ENCODE measurements at places on chromosomes 1 and 21.

- DNase-seq, result peak; percentile 37
These were observed 100.7 kb upstream of the SLC25A33 start for GRCh38 chr1:9438431-9439073.

- peak; percentile 29 for DNase-seq
These were observed 3.8 kb downstream of the RNF186 start for GRCh38 chr1:19811206-19811851.

GRCh38 chr21:38639571-38640354, 141.5 kb upstream of the ERG start:
- no peak for DNase-seq

- DNase-seq, result no peak
These were observed 121.5 kb downstream of the CHRM3 start for GRCh38 chr1:239507826-239508225.

DNA sequence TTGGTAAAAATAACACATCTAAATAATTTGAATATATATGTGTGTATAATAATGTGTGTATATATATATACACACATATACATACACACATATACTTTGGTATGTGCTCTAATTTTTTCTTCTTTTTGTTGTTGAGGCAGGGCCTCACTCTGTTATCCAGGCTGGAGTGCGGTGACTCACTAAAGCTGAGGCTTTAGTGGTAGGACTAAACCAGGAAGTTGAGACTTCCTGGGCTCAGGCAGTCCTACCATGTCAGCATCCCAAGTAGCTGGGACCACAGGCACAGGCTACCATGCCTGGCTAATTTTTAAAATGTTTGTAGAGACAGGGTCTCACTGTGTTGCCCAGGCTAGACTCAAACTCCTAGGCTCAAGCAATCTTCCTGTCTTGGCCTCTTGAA, 46.7 kb upstream of the CXADR start:
- no peak for DNase-seq

- DNase-seq, result no peak
These were observed 6.3 kb downstream of the CDKN2C start for GRCh38 chr1:50976111-50976889.

DNA sequence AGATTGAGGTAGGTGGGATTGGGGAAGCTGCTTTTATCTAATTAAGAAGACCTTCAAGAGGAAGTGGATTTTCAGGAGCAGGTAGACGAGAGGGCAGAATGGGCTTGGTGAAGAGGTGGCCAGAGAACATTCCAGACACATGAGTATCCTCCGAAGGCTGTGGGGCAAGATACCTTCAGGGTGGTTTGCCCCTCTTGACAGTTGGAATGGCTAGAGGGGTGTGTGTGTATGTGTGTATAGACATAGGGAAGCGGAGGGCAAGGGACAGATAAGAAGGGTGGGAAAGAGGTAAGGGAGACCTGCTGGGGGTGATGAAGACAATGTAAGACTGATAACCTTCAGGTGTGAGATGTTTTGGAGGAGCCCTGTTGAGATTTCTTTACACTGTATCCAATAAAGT, 46.8 kb upstream of the TSPAN2 start:
- no peak for DNase-seq

DNA sequence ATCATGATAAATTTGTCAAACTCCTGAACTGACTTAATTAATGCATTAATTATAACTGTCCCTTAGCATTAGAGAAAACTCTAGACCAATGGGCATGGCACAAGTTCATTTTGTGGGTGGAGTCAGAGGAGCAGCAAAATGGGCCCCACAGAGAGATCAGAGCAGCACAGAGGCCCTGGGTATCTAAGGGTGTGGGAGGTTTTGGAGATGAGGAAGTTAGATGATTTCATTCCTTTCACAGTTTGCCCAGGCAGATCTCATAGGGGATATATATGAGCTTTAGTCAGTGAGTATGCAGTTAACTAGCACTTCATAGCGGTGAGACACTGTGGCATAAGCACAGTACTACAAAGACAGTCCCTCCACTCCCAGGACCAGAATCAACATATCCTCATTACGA, 117.3 kb downstream of the MAB21L3 start:
- no peak for DNase-seq

GRCh38 chr1:156616463-156616862, 2.8 kb upstream of the HAPLN2 start:
- peak; percentile 41 for DNase-seq

- DNase-seq, result no peak
These were observed 4.9 kb downstream of the ARHGEF19 start for GRCh38 chr1:16207318-16208269.

- no peak for DNase-seq
These were observed 13.7 kb downstream of the MYOG start for GRCh38 chr1:203072002-203072602.

GRCh38 chr1:246629976-246630375, 63.7 kb downstream of the CNST start:
- no peak for DNase-seq

GRCh38 chr1:159783724-159784123, 3.0 kb downstream of the DUSP23 start:
- no peak for DNase-seq

- DNase-seq, result no peak
These were observed 19.9 kb upstream of the PTCH2 start for GRCh38 chr1:44862829-44863401.

GRCh38 chr1:200238311-200238710, 171.5 kb downstream of the ZNF281 start:
- DNase-seq, result no peak
